Caco-2 (cell line): ENCODE measurements at places on chromosomes 2 and 18. TPM values are rescaled to one million over a fixed set of nuclear protein-coding genes. Genes with fewer than 3 reads are reported as not detected.

DNA sequence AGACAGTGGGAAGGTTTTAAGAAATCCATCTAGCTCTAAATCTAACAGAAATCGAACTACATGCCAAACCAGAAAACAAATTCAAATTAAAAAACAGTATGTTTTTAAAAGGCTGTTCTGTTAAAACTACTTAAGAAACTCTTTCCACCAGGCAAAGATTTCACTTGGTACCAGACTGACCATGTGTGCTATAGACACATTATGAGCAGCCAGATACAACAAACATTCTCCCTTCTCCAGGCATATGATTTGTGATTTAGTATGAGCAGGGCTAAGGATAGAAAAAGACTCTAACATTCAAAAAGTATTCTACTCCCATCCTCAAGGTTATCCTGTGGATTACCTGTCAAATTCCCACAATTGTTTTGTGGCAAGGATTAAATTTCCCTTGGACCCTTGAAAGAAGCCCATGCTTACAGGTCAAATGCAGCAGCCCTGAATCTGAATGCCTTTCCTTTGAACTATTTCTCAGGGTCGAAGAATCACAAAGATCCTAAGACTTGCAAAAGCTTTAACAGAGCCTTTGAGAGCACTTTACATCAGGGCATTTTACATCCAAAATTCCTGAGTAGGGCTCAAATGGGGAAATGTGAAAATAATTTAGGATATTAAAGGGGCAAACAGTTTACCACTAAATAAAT is 42.5 kb upstream of the TTC32 start:
- DNase-seq: no peak

The REG3A gene
- total RNA-seq: 0.45 and 1.1 TPM in 2 replicates

GRCh38 chr2:222864296-222864695 is 3.5 kb downstream of the ACSL3 start:
- DNase-seq: peak; percentile 71

DNA sequence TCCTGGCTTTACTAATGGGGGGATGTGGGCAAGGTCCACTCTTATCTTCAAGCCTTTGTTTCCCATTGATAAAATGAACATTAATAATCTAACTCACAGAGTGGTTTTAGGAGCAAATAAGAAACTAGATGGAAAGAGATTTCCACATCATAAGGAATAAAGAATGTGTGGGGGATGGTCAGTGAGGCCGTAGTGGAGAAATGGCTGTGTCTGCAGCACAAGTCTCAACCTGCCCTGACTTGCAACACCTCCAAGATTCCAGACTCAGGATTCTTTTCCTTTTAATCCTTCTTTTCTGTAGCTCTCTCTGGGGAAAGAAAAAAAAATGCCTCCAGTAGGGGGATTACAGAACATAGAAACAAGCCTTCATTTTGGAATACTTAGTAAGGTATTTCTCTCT is 124.2 kb upstream of the MEX3C start:
- peak; percentile 68 for DNase-seq

GRCh38 chr18:57461652-57462269 is 26.6 kb downstream of the ONECUT2 start:
- no peak for DNase-seq

DNA sequence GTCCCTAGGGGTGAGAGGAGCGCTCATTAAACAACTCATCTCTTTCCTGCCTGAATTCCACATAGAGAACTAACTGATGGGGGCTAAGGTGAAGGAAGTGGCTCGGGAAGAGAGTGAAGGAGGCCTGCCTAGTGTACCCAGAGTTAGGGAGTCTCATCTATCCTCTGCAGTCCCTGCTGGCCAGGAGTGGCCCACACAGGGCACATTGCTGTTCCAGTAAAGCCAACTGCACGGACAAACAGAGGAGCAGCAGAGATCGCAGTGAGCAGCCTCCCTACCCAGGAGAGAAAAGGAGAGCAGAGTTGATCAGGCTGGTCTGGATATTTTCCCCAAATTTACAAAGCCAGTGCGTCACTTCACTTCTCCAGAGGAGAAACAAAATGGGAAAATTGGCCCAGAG is 16.9 kb upstream of the FN1 start:
- DNase-seq: no peak

The TUBB8B gene
- total RNA-seq: 0.91 and 1.4 TPM in 2 replicates

DNA sequence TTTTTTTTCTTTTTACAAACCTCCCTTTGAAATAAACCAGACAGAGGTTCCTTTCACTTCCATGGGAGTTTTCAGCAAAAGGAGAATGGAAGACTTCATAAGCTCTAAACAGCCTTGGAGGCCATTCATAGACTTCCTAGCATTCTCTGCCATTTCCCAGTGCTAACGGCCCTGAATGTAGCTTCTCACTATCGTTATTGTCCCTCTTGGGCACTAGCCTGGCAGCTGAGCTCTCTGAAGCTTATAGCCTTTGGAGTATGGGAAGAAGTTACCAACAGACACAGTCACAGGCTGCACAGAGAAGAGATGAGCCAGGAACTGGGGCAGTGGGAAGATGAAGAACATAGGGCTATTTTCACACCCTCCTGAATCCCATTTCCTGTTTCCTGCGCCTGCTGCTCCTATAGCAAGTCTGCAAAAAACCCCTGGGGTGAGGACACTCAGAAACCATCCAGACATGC is 29.1 kb upstream of the EPC2 start:
- DNase-seq: no peak

- DNase-seq: no peak
Measured at GRCh38 chr2:53437371-53437770, 330.2 kb upstream of the CHAC2 start.

The GALM gene
- total RNA-seq: 48.5 and 48.7 TPM in 2 replicates
